ENCODE measurements at places on chromosomes 16 and 17.
A peak's percentile ranks its signal among the peaks of the same experiment; 100 is the strongest.

- H3K4me3 ChIP-seq = no peak overlapping the region
- H3K36me3 ChIP-seq = no peaks in the 10 kb centered on the region
- H3K4me1 ChIP-seq = peaks cover 5% of the 10 kb centered on the region
- DNase-seq = no peak
- H3K27me3 ChIP-seq = no peaks in the 10 kb centered on the region
These were observed 33.1 kb downstream of the SMARCE1 start for GRCh38 chr17:40614431-40615067.

GRCh38 chr17:65888649-65889048 is 303.3 kb downstream of the CEP112 start:
- no peaks in the 10 kb centered on the region for H3K4me1 ChIP-seq
- no peak for DNase-seq
- no peaks in the 10 kb centered on the region for H3K27me3 ChIP-seq
- H3K4me3 ChIP-seq = no peak overlapping the region

DNA sequence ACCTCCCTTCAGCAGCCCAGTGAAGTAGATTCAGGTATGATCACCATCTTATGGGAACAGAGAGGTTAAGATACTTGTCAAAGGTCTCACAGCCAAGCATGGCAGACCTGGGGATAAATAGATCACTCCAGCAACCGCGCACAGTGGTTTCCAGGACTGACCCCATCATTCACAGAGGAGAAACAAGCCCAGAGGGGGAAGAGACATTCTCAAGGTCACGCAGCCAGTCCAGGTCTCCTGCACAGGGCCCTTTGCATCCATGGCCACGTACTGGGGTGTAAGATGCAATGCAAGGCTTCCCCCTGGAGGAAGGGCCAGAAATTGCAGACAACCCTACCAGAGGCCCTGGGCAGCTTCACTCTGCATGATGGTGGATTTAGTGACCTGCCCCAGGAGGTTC is 19.9 kb downstream of the TLE7 start:
- H3K4me1 ChIP-seq = no peaks in the 10 kb centered on the region
- H3K4me3 ChIP-seq = no peak overlapping the region
- no peak for DNase-seq
- no peaks in the 10 kb centered on the region for H3K36me3 ChIP-seq
- no peak overlapping the region for H3K27ac ChIP-seq
- no peaks in the 10 kb centered on the region for H3K27me3 ChIP-seq

- no peaks in the 10 kb centered on the region for H3K4me1 ChIP-seq
- H3K36me3 ChIP-seq = no peaks in the 10 kb centered on the region
- no peak for DNase-seq
- no peak overlapping the region for H3K27ac ChIP-seq
- H3K27me3 ChIP-seq = no peaks in the 10 kb centered on the region
- no peak overlapping the region for H3K4me3 ChIP-seq
These were observed 17.5 kb upstream of the DLX4 start for GRCh38 chr17:49951362-49952082.

GRCh38 chr17:72631949-72632684 is 460.4 kb downstream of the SLC39A11 start:
- no peaks in the 10 kb centered on the region for H3K36me3 ChIP-seq
- H3K4me3 ChIP-seq = no peak overlapping the region
- no peaks in the 10 kb centered on the region for H3K4me1 ChIP-seq
- H3K27ac ChIP-seq = no peak overlapping the region

GRCh38 chr17:42031584-42031983 is 11.7 kb downstream of the NKIRAS2 start:
- no peak overlapping the region for H3K27ac ChIP-seq
- no peak for DNase-seq
- H3K4me3 ChIP-seq = no peak overlapping the region
- H3K27me3 ChIP-seq = no peaks in the 10 kb centered on the region
- H3K4me1 ChIP-seq = no peaks in the 10 kb centered on the region

- no peaks in the 10 kb centered on the region for H3K36me3 ChIP-seq
- no peaks in the 10 kb centered on the region for H3K27me3 ChIP-seq
- no peaks in the 10 kb centered on the region for H3K4me1 ChIP-seq
- DNase-seq = no peak
- H3K27ac ChIP-seq = no peak overlapping the region
These were observed 24.6 kb downstream of the CNGB1 start for GRCh38 chr16:57946181-57946801.

DNA sequence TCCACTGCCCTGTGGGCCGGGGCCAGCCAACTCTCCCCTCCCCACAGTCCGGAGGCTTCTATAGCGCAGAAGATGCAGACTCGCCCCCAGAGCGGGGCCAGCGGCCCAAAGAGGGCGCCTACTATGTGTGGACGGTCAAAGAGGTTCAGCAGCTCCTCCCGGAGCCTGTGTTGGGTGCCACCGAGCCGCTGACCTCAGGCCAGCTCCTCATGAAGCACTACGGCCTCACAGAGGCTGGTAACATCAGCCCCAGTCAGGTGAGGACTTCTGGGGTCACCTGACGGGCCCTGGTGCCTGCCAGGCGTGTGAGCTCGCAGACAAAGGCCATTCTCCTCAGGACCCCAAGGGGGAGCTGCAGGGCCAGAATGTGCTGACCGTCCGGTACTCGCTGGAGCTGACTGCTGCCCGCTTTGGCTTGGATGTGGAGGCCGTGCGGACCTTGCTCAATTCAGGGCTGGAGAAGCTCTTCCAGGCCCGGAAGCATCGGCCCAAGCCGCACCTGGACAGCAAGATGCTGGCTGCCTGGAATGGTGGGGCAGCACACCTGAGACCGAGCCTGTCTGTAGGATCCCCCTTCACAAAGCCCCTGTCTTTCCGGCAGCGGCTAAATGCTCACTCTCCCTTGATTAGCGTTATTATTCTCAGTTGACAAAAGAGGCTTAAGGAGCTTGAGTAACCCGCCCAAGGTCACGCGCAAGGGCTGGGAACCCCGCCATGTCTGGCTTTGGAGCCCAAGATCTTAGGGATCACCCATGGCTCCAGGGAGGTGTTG is 3.9 kb downstream of the SPATA20 start:
- no peaks in the 10 kb centered on the region for H3K27me3 ChIP-seq
- DNase-seq = peak; percentile 72
- H3K4me3 ChIP-seq = no peak overlapping the region
- H3K36me3 ChIP-seq = peaks cover 3% of the 10 kb centered on the region
- peaks cover 4% of the 10 kb centered on the region for H3K4me1 ChIP-seq

GRCh38 chr16:86308514-86308913 is 201.8 kb upstream of the FOXF1 start:
- no peak overlapping the region for H3K27ac ChIP-seq
- H3K4me1 ChIP-seq = no peaks in the 10 kb centered on the region
- no peak for DNase-seq
- H3K27me3 ChIP-seq = no peaks in the 10 kb centered on the region
- H3K36me3 ChIP-seq = no peaks in the 10 kb centered on the region

GRCh38 chr16:25823891-25824290 is 132.1 kb downstream of the HS3ST4 start:
- H3K27me3 ChIP-seq = no peaks in the 10 kb centered on the region
- no peaks in the 10 kb centered on the region for H3K36me3 ChIP-seq
- H3K4me3 ChIP-seq = no peak overlapping the region

DNA sequence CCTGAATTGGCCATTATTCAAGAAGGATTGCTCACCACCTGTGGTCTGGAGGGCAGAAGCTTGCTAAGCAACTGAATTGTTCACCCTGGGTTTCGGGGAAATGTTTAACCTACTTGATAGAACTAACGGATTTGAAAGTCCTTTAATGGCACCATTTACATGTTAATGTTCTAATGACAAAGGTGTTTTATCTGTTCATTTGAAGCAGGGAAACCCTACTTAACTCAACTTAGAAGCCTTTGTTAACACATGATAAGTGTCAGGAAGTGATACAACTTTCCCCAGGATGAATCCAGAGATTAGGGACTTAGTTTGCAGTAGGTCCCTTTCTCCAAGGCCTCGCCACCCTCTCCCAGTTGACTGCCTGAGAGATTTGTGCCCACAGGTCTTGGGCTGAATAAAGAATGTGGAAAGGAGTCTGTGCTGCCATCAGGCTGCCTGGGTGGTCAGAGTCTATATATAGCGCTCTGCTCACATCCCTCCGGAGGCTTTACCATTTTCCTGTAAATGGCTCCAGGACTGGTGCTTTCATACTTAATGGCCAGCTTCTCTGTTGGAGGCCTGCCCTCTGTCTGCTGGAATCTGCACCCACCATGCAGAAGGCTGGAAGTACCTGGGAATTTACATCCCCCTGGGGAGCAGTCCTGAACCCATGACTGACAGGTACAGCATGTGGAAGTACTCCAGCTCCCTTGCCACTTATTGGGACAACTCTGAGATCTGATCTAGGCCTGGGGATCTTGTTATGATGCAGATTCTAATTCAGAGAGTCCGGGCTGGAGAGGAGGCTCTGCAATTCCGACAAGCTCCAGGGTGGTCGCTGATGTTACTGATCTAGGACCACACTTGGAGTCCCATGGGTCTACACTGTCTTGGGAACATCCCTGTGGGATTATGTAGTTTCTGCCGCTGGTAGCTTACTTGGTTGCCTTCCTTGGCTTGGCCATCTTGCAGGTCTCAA is 99.9 kb downstream of the ASIC2 start:
- H3K27me3 ChIP-seq = no peaks in the 10 kb centered on the region
- H3K36me3 ChIP-seq = no peaks in the 10 kb centered on the region
- H3K4me1 ChIP-seq = no peaks in the 10 kb centered on the region
- H3K4me3 ChIP-seq = no peak overlapping the region
- DNase-seq = no peak

DNA sequence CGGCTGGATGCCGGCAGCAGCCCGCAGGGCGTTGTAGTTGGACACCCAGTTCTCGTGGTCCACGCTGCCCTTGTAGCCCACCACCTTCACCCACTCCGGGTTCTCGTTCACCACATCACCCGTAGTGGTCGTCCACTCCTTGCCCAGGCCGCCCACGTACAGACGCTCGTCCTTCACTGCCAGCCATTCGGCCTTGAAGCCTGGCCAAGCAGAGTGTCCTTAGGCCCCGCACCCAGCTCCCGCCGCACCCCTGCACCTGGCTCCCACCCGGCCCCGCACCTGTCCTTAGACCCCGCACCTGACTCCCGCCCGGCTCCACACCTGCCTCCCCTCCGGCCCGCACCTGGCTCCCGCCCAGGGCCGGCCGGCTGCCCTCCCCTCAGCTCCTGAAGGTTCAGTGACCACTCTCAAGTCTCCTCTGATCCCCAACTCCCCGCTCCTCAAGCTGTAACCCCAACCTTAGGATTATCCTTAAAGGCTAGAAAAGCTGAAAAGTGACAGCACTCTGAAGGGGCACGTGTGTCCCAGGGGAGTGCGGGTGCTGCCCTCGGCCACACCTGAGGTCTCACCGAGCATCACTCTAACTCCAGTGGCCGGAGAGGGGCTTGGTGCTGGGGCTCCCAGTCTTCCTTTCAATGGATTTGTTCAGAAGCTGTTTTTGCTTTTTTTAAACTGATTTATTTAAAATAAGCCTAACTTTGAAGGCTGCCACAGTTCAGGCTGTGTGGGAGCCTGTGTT is 14.4 kb downstream of the CANT1 start:
- peaks cover 12% of the 10 kb centered on the region for H3K36me3 ChIP-seq
- no peaks in the 10 kb centered on the region for H3K27me3 ChIP-seq
- H3K4me3 ChIP-seq = no peak overlapping the region
- no peak for DNase-seq

DNA sequence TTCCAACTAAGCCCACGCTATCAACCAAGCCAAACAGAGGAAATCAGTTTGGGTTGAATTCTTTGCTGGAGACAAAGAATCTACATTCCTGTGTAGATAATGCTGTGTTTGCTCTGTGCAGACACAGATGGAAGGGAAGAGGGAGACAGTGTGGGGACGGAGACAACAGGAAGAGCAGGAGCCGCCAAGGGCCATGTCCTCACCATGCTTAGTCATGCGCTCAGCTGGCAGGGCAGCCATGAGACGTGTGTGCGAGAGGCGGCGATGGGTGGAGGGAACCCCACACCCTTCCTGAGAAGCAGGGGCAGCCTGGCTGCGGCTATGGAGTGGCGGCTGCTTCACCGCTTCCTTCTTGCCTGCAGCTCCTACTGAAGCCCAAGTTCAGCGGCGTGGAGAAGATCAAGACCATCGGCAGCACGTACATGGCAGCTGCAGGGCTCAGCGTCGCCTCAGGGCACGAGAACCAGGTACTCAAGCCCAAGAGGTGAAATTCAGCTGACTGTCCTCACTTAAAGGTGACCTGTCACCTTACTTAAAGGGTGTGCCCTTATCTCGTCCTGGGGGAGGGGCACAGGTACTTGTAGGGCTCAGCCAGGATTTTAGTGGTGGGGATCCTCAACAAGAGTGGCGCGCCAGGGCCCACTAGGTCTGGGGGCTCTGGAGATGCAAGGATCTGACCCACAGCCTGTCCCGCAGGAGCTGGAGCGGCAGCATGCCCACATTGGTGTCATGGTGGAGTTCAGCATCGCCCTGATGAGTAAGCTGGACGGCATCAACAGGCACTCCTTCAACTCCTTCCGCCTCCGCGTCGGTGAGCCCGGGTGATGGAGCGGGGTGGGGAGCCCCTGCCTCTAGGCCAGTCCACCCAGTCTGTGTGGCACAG is 47.5 kb downstream of the ADCY7 start:
- H3K4me1 ChIP-seq = no peaks in the 10 kb centered on the region

DNA sequence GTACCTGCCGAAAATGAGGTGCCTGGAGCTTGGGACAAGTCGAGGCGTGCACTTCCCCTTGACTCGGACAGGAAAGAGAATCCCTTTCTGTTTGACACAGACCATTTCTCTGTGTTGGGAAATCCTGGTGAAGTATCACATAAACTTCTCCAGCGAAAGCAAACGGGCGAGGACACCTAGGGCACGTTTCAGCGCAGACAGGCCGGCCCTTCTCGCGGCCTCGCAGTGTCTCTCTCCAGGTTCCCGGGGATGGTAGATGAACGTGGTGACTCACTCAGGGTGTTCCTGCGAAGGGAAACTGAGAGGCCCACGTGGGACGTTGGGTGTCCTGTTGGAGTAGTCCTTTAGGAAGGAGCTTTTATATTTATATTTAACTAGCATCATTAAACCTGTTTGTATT is 36.3 kb upstream of the ZNF750 start:
- H3K27ac ChIP-seq = peak overlapping the region; percentile 80
- peak; percentile 81 for DNase-seq
- no peaks in the 10 kb centered on the region for H3K27me3 ChIP-seq
- no peak overlapping the region for H3K4me3 ChIP-seq
- no peaks in the 10 kb centered on the region for H3K36me3 ChIP-seq

DNA sequence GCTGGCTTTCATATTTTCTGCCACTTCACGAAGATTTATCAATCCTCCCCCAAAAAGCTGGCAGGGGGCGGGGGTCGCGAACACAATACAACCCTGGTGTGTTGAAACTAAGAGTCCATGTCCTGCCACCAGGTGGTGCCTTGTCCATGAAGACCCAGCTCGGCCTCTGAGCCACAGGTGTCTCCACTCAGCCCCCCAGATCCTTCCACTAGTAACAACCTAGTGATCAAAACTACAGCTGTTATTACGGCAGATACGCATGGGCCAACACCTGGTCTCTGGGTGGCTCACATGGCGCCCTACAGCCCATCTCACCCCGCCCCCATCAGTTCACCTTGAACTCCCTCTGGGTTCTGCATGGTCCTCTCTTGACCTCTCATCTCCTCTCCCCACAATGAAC is 27.7 kb downstream of the USP7 start:
- H3K27ac ChIP-seq = no peak overlapping the region
- no peaks in the 10 kb centered on the region for H3K36me3 ChIP-seq
- no peak overlapping the region for H3K4me3 ChIP-seq
- H3K4me1 ChIP-seq = no peaks in the 10 kb centered on the region
- no peaks in the 10 kb centered on the region for H3K27me3 ChIP-seq
- no peak for DNase-seq

GRCh38 chr17:9026741-9027140 is 5.4 kb downstream of the NTN1 start:
- H3K4me1 ChIP-seq = peaks cover 7% of the 10 kb centered on the region
- no peak overlapping the region for H3K4me3 ChIP-seq
- DNase-seq = no peak

- no peaks in the 10 kb centered on the region for H3K36me3 ChIP-seq
- peak; percentile 84 for DNase-seq
- H3K27me3 ChIP-seq = no peaks in the 10 kb centered on the region
- no peak overlapping the region for H3K4me3 ChIP-seq
- peaks cover 8% of the 10 kb centered on the region for H3K4me1 ChIP-seq
These were observed 123.0 kb upstream of the CACNG5 start for GRCh38 chr17:66711881-66712321.

Measured in prostate gland (tissue), 2 donors.